NCI-H69 (cell line): ENCODE measurements at places on chromosomes 7 and 10.

GRCh38 chr10:27383595-27384542 lies 120.2 kb upstream of the RAB18 start:
- no peak for DNase-seq

DNA sequence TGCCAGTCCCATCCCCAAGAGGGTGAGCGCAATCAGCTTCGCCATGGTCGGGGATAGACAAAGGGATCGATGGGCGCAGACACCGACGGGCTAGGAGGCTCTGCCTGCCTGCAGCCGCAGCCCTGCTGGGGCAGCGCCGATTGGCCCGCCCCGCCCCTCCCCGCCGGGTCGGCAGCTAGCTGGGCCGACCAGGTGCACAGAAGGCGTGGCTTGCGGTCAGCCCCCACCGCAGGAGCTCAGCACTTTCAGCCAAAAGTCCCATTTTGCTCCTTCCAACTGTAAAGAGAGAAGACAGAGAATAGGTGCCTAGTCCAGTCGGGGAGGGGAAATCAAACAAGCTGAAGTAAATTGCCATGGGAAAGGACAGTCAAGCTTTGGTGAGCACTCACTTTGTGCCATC lies at the start of gene PON1:
TSS of gene PON1 (minus strand) at position 102 of the 400 bp plus-strand sequence. CDS start at position 45, 57 bp downstream.
- DNase-seq: peak; percentile 83

- DNase-seq: no peak
These were observed 94.9 kb upstream of the PIK3CG start for GRCh38 chr7:106770191-106770590.

GRCh38 chr7:101538596-101539459 lies 90.3 kb downstream of the MYL10 start:
- DNase-seq: peak; percentile 44

GRCh38 chr10:5601826-5602495 lies 64.4 kb downstream of the ASB13 start:
- no peak for DNase-seq

- peak; percentile 54 for DNase-seq
These were observed 22.1 kb upstream of the HSPB1 start for GRCh38 chr7:76280408-76280807.

DNA sequence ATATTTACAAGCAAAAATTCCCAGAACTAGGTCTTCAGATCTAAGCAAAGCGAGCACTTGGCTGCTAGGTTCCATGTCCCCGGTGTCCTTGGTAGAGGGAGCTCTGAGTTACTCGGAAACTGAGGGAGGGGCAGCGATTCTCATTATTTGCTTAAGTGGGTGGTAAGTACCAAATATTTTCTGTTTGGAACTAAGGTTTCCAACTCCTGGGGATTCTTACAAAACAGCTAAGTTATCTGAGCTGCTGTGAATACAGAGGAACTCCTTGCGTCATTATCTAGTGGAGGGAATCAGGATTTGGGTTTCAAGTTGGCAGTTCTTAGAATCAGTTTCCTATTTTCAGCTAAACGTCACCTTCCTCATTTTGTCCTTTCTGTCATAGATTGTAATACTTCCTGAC lies 76.8 kb upstream of the IKZF1 start:
- DNase-seq: no peak

DNA sequence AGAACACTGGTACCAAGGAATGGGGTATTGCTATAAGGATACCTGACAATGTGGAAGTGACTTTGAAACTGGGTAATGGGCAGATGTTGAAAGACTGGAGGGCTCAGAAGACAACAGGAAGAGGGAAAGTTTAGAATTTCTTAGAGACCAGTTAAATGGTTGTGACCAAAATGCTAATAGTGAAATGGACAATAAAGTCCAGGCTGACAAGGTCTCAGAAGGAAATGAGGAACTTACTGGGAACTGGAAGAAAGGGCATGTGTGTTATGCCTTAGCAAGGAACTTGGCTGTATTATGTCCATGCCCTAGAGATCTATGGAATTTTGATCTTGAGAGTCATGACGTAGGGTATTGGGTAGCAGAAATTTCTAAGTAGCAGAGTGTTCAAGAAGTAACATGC lies 38.0 kb downstream of the FAM149B1 start:
- no peak for DNase-seq

DNA sequence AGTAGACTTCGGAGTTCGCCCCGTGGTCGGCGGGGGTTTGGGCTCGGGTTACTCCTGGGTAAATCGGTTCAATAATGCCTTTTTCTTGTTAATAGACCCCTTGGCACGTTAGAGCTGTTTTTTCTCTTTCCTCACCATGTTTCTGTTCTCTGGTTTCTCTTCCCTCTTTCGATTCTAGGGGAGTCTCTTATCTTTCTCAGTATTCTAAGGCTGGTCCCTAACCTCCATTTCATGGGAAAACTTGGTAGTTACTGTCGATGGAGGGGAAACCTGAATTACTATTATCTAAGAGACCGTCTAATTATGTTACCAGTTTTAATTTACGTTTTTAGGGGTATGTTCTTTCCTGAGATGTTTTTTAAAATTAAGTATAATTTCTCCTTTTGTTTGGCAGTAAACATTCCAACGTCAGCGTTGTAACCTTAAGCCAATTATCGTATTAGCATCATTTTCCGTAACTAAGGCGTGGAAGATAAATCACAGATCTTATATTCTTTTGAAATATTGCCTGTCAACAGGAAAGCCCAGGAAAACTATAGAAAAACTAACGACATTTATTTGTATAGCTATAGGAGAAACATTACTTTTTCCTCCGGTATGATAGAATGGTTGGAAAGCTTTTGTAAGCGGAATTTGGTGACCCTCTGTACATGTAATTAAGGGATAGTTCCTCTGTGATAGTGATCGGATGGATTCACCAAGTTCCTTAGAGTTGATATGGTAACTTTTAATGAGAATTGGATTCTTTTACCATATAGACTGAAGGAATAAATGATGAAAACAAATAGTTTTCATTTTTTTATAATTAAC lies 847 bp downstream of the BTAF1 start:
- peak; percentile 44 for DNase-seq
